Right lobe of liver (tissue), 6 donors: ENCODE measurements at places on chromosomes 13 and 19. TPM values are rescaled to one million over a fixed set of nuclear protein-coding genes. Genes with fewer than 3 reads are reported as not detected.

- DNase-seq = no peak
These were observed 57.6 kb downstream of the PCCA start for GRCh38 chr13:100146534-100146933.

Gene SBNO2
- total RNA-seq = 24.4 TPM

DNA sequence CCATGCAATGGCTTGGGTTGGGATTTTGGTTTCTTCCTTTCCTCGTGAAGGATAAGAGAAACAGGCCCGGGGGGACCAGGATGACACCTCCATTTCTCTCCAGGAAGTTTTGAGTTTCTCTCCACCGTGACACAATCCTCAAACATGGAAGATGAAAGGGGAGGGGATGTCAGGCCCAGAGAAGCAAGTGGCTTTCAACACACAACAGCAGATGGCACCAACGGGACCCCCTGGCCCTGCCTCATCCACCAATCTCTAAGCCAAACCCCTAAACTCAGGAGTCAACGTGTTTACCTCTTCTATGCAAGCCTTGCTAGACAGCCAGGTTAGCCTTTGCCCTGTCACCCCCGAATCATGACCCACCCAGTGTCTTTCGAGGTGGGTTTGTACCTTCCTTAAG, 24.1 kb downstream of the SPC24 start:
- DNase-seq = no peak

DNA sequence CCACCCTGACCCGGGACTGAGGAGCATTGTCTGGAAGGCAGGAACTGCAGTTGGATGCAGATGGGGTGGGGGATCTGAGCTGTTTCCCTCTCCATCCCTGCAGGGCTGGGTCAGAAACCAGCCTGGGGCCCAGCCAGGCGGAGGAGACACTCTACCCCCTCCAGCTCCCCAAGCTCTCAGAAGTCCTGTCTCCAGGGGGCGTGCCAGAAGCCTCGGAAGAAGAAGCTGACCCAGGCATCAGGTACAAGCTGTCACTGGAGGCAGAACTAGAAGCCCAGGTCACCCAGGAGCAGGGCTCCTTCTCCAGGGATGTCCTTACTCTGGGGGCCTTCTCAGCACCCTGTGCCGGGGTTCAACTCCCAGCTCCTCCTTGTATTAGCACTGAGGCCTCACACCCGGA, 15.5 kb downstream of the SIX5 start:
- DNase-seq = no peak

DNA sequence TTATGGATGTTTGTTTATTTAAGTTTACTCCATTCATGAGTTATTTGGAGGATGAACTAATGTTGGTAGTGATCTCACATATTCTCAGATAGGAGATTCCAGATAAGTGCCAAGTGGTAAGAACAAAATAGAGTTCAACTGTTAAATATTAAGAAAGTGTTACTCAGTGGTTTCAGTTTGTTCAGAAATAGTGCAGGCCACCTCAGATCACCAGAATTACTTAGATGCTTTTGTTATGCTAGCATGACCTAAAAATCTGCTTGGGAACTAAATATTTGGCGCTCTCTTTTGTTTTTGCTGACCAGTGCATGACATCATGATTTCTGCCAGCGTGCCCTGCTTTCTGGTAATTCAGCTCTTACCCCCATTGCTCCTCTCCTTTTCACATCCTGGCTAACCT, 15.6 kb downstream of the CLDN10 start:
- DNase-seq = no peak

DNA sequence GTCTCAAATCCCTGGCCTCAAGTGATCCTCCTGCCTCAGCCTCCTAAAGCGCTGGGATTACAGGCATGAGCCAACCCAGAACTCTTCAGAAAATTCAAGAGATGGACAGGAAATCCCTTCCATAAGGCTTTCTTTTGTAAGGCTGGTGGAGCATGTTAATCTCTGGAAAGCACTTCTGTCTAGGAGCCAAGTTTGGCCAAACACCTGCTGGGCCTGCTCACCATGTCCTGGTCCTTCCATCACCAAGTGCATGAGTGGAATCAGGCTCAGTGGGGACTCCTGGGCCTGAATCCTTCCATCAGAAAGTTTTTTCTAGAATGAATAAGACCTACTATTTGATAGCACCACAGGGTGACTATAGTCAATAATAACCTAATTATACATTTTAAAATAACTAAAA, 148.0 kb downstream of the DCLK1 start:
- DNase-seq = no peak

DNA sequence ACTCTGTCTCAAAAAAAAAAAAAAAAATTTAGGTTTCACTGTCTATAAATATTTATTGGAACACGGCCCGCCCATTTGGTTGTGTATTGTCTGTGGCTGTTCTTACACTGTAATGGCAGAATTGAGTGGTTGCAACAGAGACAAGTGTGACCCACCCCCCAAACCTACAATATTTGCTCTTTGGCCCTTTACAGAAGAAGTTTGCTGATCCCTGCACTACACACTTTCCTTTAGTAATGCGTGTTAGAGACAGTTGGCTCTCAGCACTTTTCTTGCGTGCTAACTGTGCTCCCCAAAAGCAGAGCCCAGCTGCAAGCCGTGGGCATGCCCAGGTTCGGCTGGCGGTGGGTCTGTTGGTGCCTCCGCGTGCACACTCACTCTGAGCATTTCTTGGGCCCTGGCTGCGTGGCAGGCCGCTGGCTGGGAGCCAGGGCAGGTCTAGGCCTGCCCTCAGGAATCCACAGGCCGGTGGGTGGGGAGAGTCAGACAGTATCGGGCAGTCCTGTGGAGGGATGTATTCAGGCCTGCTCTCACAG, 72.6 kb downstream of the SIPA1L3 start:
- no peak for DNase-seq

DNA sequence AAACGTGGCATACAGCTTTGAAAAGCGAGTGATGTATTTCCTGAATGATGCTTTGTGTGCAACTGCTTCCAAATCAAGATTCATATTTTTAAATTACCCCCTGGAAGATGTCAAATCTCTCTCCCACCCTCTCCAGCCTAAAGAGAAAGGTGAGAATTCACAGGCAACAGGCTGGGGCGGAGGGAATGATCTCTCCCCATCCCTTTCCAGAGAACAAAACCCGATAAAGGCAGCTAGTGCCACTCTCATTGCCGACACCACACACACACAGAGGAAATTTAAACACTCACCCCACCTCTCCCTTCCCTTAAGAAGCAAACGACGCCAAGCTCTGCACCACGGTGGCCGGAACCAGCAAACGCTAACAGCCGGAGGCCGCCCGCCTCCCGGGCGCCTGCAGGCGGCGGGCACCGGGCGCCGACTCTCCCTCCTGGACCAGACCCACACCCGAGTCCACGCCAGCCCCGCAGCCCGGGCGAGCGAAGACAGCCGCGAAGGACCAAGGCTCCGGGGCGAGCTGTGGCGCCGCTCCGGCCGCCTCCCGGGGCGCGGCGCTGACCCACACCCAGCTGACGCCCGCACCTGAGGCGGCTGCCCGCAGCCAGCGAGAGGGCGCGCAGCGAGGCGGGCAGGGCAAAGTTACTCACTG, 477 bp downstream of the LNX2 start:
- peak; percentile 65 for DNase-seq

Gene ZNF91
- total RNA-seq = 21.0 TPM

GRCh38 chr19:49297403-49297802, 27.6 kb downstream of the SLC6A16 start:
- DNase-seq = no peak

Gene OR7D2
- total RNA-seq = not detected

DNA sequence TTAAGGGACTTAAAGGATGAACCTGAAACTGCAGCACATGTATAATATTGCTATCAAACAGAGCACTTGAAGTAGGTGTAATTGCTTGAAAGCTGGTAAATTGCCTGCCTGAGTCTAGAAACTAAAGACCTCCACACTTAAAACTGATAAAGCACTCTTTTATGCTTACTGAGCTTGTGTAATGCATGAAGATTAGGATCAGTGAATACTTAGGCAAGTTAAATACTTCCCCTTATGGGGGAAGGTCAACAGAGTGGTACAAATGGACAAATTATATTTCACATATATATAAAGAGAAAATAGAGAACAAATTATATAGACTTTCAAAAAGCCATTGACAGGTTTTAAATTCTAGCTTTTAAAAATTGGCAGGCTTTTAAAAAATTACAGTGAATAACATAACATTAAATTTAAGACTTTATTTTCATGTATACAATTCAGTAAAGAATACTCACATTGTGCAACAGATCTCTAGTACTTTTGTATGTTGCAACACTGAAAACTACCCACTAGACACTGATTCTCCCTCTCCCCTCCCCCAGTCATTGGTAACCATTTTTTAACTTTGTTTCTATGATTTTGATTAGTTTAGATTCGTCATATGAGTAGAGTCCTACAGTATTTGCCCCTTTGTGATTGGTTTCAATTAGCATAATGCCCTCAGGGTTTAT, 23.9 kb downstream of the PIBF1 start:
- DNase-seq = no peak

GRCh38 chr19:21430675-21431074, 33.7 kb downstream of the ZNF493 start:
- DNase-seq = no peak

DNA sequence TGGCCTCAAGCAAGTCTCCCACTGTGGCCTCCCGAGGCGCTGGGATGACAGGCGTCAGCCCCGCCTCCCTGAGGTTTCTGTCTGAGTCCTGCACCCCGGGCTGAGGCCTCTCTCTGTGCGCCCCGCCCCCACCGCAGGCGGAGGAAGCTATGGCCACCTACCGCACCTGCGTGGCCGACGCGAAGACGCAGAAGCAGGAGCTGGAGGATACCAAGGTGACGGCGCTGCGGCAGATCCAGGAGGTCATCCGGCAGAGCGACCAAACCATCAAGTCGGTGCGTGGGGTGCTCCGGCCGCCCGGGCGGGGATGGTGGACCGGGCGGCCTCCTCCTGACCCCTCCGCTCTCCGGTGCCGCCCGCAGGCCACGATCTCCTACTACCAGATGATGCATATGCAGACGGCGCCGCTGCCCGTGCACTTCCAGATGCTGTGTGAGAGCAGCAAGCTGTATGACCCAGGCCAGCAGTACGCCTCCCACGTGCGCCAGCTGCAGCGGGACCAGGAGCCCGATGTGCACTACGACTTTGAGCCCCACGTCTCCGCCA, 12.7 kb downstream of the ARHGAP45 start:
- peak; percentile 53 for DNase-seq

DNA sequence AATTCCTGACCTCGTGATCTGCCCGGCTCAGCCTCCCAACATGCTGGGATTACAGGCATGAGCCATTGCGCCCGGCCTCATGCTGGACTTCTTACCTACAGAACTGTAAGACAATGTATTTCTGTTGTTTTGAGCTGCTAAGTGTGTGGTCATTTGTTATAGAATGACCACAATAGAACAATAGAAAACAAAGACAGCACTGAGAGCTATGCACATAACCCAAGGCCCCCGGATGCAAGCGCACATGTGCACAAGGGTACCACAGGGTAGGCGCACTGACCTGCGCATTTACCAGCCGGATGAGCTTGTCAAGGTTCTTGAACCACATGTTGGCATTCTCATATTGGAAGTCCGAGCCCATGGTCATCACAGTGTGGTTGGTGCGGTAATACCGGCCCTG, 5.6 kb downstream of the MAN2B1 start:
- no peak for DNase-seq

Gene ZNF837
- 1.7 TPM for total RNA-seq

Gene PRR12
- total RNA-seq = 4.7 TPM

DNA sequence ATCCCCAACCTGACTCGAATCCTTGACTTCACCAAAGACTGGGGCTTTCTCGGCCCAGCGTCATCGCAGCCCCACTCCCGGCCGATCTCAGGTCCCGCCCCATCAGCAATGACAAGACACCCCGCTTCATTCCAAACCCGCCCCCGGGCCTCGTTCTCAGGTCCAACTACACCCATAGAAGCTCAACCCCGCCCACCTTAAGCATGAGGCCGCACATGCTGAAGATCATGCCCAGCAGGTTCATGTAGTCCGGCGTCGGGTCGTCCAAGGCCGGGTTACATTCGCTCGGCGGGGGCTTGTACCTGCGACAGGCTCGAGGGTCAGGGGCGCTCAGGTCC, 2.3 kb downstream of the WDR83 start:
- no peak for DNase-seq
